Left lung (tissue), 14 donors: ENCODE measurements at places on chromosomes 4 and X. TPM values are rescaled to one million over a fixed set of nuclear protein-coding genes. Genes with fewer than 3 reads are reported as not detected.

COL25A1 gene
- 1.5 TPM for polyA plus RNA-seq

HSPA4L gene
- polyA plus RNA-seq: 6.1 TPM

GRCh38 chr4:138727731-138728130, 287.9 kb upstream of the NOCT start:
- H3K4me1 ChIP-seq: no peaks in the 10 kb centered on the region
- H3K4me3 ChIP-seq: no peak overlapping the region
- no peak overlapping the region for H3K27ac ChIP-seq
- DNase-seq: no peak

AFM gene
- not detected for polyA plus RNA-seq

DNA sequence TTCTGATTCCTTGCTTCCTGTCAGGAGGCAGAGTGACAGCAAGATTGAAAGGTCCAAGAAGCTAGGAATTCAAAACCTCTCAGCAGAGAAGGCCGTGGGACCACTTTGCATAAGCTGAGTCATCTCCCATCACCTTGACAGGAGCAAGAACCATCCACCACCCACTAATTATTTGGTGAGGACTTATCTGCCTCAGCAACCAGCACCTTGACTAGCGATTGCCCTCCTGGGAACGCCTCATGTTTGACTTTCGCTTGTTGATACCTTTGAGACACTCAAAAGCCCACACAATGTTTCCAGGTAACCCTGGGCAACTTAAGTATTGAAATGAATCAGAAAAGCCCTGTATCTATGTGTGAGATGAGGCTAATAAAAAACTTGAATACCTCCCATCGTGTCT, 233.5 kb upstream of the GYPA start:
- no peak overlapping the region for H3K27ac ChIP-seq
- no peaks in the 10 kb centered on the region for H3K27me3 ChIP-seq
- no peaks in the 10 kb centered on the region for H3K36me3 ChIP-seq

CDKL5 gene
- 12.7 TPM for polyA plus RNA-seq

- H3K4me3 ChIP-seq: no peak overlapping the region
- no peaks in the 10 kb centered on the region for H3K27me3 ChIP-seq
- H3K36me3 ChIP-seq: peaks cover 6% of the 10 kb centered on the region
- no peak for DNase-seq
- no peak overlapping the region for H3K27ac ChIP-seq
Observed at GRCh38 chr4:36208893-36209473, 35.3 kb downstream of the ARAP2 start.

GABRG1 gene
- 2.1 TPM for polyA plus RNA-seq

BGN gene
- polyA plus RNA-seq: 175 TPM

TRAPPC11 gene
- 55.2 TPM for polyA plus RNA-seq

TMPRSS11F gene
- polyA plus RNA-seq: not detected

GRCh38 chr4:80201252-80202151, 4.2 kb downstream of the PRDM8 start:
- peaks cover 38% of the 10 kb centered on the region for H3K4me1 ChIP-seq
- peaks cover 63% of the 10 kb centered on the region for H3K27me3 ChIP-seq
- DNase-seq: no peak

PAGE2 gene
- not detected for polyA plus RNA-seq

DNA sequence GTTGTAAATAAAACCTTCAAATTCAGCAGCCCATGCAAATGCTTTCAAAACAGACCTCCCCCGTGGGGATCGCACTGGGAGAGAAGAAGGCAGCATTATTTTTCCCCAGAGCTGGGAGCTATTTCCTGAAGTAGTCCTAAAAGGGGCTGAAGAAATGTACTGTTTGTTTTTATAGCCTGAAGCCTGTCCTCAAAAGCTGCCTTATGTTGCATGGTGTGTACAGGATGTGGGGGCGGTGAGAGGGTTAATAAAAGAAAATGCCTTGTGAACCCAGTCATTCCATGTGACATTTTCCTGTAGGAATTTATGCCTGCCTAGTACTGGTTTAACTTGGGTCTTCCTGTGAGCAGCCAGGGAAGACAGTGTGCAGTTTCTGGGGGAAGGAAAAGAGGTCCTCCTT, 144.1 kb downstream of the SOWAHB start:
- peak overlapping the region; percentile 53 for H3K27ac ChIP-seq
- no peak overlapping the region for H3K4me3 ChIP-seq
- H3K27me3 ChIP-seq: no peaks in the 10 kb centered on the region
- H3K36me3 ChIP-seq: peaks cover 14% of the 10 kb centered on the region
- no peak for DNase-seq

BTK gene
- 4.2 TPM for polyA plus RNA-seq

DNA sequence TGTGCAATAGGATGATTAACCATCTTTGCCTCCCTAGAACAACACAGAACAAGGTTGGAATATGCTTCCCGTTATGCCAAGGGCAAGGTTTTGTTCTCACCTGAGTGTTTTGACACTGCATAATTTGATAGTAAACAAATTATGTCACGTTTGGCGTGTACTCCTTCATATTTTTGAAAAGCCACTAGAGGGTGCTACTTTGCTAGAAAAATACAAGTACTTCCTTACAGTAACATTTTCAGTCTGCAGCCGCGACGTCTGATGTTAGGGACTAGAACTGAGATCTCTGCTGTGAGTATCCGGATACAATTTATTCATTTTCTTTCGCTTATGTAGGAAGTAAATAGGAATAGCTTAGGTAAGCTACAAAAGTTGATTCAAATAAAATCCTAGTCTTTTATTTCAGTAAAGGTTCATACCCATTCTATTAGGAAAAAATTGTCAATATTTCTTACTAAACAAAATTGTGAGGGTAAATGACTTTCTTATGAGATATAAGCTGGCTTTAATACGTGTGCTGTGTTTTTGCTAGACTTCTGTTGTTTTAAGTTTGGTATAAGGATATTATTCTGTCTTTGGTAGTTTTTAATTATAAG, 181.1 kb upstream of the WDFY3 start:
- H3K4me1 ChIP-seq: no peaks in the 10 kb centered on the region
- H3K36me3 ChIP-seq: no peaks in the 10 kb centered on the region
- no peak overlapping the region for H3K4me3 ChIP-seq
- H3K27me3 ChIP-seq: no peaks in the 10 kb centered on the region
- DNase-seq: peak; percentile 42

ADH1C gene
- 23.3 TPM for polyA plus RNA-seq

DNA sequence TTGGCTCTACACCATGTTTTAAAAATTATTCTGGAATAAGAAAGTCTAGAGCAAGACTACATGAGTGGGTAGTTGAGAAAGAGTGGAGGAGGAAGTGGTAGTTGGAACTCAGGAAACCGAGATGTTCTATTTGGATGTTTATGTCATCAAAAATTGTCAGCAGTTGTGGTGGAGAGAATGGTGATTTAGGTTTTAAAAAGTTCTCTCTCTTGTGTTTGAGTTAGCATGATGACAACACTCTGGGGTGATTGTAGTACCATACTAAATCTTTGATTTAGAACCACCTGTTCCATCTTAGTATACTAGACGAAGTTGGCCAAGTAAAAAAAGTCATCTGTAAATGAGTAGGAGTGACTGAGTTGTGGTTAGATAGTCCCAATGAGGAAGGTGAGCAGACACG, 40.7 kb downstream of the KLHL2 start:
- H3K27me3 ChIP-seq: no peaks in the 10 kb centered on the region
- DNase-seq: no peak
- no peaks in the 10 kb centered on the region for H3K36me3 ChIP-seq

GRCh38 chrX:53918702-53919101, 125.6 kb downstream of the PHF8 start:
- H3K27ac ChIP-seq: no peak overlapping the region
- H3K4me1 ChIP-seq: no peaks in the 10 kb centered on the region
- H3K27me3 ChIP-seq: no peaks in the 10 kb centered on the region
- H3K36me3 ChIP-seq: no peaks in the 10 kb centered on the region
- H3K4me3 ChIP-seq: no peak overlapping the region
- DNase-seq: no peak

- H3K27me3 ChIP-seq: no peaks in the 10 kb centered on the region
- no peak overlapping the region for H3K27ac ChIP-seq
- no peaks in the 10 kb centered on the region for H3K36me3 ChIP-seq
Observed at GRCh38 chrX:53257166-53257565, 24.2 kb downstream of the IQSEC2 start.

DNA sequence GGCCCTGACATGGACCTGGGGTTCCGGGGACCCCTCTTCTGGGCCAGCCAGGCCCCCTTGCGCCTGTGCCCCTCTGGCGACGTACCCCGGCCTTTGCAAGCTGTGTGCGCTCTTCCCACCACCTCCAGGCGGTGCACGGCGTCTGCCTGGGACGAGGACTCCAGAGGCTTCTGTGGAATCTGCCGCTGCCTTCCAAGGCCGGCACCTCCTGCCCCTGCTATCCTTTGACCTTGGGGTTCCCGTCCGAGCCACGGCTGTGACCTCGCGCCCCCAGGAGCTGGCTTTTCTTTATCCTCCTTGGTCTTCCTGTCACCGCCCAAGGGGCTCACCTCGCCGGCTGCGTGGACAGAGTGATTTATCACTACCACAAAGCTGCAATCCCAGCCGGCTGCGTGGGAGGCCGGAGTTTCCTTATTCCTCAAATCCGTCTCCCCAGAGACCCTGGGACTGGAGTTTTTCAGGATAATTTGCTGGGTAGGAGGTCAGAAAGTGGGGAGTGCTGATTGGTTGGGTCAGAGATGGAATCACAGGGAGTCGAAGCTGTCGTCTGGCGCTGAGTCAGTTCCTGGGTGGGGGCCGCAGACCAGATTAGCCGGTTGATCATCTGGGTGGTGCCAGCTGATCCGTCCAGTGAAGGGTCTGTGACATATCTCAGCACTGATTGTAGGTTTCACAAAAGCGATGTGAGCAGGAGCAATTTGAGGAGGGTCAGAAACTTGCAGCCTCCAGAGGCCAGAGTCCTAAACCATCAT, 19.8 kb upstream of the PLCXD1 start:
- H3K36me3 ChIP-seq: no peaks in the 10 kb centered on the region
- peak; percentile 80 for DNase-seq
- no peaks in the 10 kb centered on the region for H3K4me1 ChIP-seq
- no peak overlapping the region for H3K4me3 ChIP-seq

GRCh38 chrX:76428243-76429130, 977 bp downstream of the MAGEE1 start:
- no peaks in the 10 kb centered on the region for H3K27me3 ChIP-seq
- no peak for DNase-seq
- H3K4me1 ChIP-seq: no peaks in the 10 kb centered on the region
- no peak overlapping the region for H3K27ac ChIP-seq
- no peaks in the 10 kb centered on the region for H3K36me3 ChIP-seq

GRCh38 chr4:2949782-2950125, 13.5 kb downstream of the NOP14 start:
- no peak for DNase-seq
- H3K4me3 ChIP-seq: no peak overlapping the region
- no peaks in the 10 kb centered on the region for H3K4me1 ChIP-seq
- H3K36me3 ChIP-seq: no peaks in the 10 kb centered on the region
- no peak overlapping the region for H3K27ac ChIP-seq

SSX1 gene
- polyA plus RNA-seq: not detected
